ENCODE measurements at places on chromosomes 1 and 21. TPM values are rescaled to one million over a fixed set of nuclear protein-coding genes. Genes with fewer than 3 reads are reported as not detected.

DNA sequence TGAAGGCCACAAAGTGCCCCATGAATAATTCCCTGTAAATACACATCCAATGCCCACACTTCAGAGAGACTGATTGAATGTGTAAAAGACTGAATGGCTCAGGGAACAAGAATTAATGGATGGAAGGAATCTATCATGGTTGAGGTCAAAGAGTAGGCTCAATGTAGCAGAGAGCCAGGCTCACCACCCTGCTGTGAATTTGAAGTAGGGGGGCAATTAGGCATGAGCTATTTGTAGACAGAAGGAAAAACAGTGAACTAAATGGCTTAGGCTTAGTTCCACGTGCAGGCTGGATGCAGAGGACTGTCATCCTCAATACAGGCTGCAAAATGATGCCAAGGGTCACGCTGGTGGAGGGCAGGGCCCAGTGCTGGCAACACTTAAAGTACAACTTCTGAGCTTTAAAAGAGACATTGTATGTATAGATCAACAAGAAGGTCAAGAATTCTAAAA, 22.9 kb upstream of the IGSF3 start:
- DNase-seq: no peak

GRCh38 chr1:54986025-54986424, 5.6 kb downstream of the TMEM61 start:
- DNase-seq: no peak

DNA sequence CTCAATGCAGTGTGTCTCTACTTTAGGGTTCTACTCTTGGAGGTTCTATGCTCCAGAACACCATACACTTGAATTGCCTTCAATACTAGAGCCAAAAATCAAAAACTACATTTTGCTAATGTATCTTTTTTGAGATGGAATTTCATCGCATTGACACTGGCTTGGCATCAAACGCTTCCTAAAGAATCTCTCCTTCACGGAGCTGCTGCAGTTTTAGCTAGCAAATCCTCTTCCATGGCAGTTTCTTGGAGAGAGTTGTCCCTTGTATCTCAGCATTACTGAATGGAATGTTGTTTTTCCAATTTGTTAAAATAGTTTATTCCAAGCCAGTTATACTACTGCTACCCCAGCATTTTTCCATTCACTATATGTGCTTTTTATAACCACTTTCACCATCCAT, 17.7 kb downstream of the SDCCAG8 start:
- DNase-seq: no peak

GRCh38 chr1:193806079-193807048, 620.0 kb upstream of the B3GALT2 start:
- no peak for DNase-seq

DNA sequence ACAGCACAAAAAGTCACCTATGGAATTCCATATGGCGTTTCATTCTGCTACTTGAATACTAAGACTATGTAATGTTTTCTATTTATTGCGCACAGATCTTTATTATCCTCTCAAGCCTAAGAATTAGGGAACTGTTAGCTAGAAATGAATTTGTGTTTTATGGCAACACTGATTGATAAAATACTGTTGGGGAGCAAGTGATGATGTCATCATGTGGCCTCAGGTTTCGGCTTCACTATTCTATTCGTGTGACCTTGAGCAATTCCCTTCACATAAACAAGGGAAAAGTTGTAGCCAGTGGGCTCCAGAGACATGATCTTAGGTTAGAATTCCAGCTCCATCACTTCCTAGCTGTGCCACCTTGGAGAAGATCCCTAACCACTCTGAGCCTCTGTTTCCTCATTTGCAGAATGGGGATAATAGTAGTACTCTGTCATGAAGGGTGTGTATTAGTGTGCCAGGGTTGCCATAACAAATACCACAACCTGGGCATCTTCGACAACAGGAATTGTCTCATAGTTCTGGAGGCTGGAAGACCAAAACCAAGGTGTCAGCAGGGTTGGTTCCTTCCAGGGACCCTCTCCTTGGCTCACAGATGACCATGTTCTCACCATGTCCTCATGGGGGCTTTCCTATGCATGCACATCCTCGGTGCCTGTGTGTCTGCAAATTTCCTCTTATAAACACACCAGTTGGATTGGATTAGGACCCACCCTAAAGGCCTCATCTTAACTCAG, 371.2 kb downstream of the RRAGC start:
- no peak for DNase-seq

Gene RAP1GAP
- 26.4 TPM for total RNA-seq

Gene OR2G6
- total RNA-seq: not detected

Gene TP73
- total RNA-seq: 0.16 TPM

Gene PAX7
- total RNA-seq: not detected

Gene ALPL
- total RNA-seq: 1.4 TPM

Gene SDC3
- 66.1 TPM for total RNA-seq

Gene TOR3A
- total RNA-seq: 15.9 TPM

Gene SERPINC1
- 0.94 TPM for total RNA-seq
